NCI-H1930 (cell line): ENCODE measurements at places on chromosomes 16 and 17.

DNA sequence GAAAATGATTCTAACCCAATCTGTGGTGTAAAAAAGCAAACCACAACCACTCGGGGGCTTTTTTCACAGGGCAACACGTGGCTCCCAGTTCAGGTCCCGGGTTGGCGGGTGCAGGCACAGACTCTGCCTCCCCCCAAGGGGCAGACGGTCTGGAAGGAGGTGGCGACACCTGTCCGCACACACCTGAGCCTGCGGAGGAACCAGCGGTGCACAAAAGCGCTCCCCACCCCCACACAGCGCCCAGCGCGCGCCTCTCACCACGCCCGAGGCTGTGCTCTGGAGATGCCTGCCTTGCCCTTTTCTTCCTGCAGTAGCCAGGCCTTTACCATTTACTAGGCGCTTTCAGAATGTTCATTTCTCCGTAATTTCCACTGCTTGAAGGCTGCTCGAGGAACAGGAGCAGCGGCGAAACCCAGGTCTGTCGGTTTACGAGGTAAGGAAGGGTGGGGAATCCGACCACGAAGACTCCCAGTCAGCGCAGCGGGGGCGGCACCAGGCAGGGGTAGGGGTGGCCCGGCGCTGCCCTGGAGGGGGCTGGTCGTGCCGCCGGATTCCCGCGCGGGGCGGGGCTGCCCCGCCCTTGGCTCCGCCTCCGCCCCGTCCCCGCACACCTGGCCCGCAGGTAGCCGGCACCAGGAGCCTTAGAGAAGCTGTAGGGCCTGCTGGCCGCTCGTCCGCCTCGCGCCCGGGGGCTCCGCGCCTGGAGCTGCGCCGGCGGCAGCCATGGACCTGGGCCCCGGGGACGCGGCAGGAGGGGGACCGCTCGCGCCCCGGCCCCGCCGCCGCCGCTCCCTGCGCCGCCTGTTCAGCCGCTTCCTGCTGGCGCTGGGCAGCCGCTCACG is at the start of gene USP43:
TSS of gene USP43 (plus strand) at position 608 of the 842 bp plus-strand sequence. CDS start at position 724, 116 bp downstream.
- peak; percentile 44 for DNase-seq

- no peak for DNase-seq
Observed at GRCh38 chr17:48012654-48013053, 24.9 kb downstream of the COPZ2 start.

DNA sequence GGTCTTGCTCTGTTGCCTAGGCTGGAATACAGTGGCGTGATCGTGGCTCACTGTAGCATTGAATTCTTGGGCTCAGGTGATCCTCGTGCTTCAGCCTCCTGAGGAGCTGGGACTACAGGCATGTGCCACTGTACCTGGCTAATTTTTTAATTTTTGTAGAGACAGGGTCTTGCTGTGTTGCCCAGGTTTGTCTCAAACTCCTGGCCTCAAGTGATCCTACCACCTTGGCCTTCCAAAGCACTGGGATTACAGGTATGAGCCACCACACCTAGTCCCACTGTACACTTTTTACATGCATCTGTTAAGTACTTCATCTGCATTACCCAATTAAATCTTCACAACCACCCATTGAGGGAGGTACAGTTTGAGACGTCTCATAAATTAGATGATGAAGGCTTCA is 12.4 kb downstream of the TNRC6A start:
- no peak for DNase-seq

- no peak for DNase-seq
Observed at GRCh38 chr17:43482103-43483012, 1.4 kb upstream of the DHX8 start.

GRCh38 chr17:63786971-63787711 is 13.2 kb downstream of the DDX42 start:
- DNase-seq = no peak

- no peak for DNase-seq
Observed at GRCh38 chr16:11679250-11679649, 11.0 kb downstream of the SNN start.

- no peak for DNase-seq
Observed at GRCh38 chr17:1597861-1598342, 30.7 kb downstream of the SLC43A2 start.

DNA sequence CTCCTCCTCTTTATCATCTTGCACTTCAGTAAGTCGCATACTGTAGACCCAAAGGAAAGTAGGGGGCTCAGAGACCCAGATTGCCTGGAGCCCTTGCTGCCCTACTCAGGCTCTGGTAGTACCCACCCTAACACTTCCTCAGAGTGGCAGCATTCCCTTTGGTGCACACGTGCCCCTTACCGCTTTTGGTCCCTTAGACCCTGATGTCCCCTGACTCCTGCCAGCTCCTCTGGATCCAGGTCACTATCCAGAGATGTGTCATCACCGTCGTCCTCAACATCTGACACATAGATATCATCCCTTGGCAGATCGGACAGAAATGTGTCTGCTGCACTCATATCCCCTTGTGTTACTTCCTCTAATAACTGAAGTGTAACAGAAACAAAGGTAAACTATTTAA is 5.4 kb upstream of the PSMC5 start:
- DNase-seq = no peak

GRCh38 chr16:5374184-5374583 is 276.6 kb upstream of the EEF2KMT start:
- no peak for DNase-seq

DNA sequence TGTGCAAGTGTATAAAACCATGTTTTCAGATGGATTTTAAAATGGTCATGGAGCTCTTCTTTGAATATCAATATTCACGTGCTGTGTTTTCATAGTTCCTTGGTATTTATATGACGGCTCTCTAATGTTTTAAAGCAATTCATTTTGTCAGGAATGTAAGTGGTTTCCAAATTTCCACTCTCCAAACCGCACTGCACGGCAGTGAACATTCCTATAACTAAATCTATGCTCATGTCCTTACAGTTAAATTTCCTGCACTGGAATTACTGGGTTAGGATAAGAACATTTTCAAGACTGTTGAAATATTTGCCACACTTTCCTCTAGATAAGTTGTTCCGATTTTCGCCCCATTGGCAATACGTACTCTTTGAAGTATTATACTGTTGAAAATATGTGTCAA is 398.9 kb downstream of the PMP22 start:
- DNase-seq = no peak

GRCh38 chr16:65538976-65539375 is 417.1 kb upstream of the CDH11 start:
- DNase-seq = no peak

DNA sequence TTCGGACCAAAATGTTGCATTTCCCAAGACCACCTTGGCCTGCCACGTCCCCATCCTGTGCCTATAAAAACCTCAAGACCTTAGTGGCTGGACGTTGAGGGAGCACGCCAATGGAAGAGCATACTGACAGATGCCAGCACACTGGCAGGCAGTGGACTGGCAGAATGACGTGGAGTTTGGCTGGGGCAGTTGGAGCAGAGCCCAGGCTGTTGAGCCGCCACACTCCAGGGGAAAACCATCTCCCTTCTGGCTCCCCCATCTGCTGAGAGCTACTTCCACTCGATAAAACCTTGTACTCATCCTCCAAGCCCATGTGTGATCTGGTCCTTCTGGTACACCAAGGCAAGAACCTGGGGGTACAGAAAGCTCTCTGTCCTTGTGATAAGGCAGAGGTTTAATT is 494.1 kb downstream of the CDH11 start:
- DNase-seq = no peak

DNA sequence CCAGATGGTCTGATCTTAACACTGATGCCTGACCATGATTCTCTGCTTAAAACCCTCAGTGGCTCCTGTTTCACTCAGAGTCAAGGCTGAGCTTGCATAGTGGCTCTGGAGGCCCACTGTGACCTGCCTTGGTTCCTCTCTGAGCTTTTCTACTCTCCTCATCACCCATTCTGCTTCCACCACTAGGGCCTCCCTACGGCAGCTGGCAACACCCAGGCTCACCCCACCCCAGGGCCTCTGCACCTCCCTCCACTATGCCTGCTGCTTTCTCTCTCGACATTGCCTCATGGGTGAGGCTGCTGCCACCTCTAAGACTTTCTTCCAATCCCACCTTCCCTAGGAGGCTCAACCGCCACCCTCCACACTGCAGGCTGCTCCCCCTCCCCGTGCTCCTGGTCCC is 127.6 kb downstream of the IRX3 start:
- no peak for DNase-seq

DNA sequence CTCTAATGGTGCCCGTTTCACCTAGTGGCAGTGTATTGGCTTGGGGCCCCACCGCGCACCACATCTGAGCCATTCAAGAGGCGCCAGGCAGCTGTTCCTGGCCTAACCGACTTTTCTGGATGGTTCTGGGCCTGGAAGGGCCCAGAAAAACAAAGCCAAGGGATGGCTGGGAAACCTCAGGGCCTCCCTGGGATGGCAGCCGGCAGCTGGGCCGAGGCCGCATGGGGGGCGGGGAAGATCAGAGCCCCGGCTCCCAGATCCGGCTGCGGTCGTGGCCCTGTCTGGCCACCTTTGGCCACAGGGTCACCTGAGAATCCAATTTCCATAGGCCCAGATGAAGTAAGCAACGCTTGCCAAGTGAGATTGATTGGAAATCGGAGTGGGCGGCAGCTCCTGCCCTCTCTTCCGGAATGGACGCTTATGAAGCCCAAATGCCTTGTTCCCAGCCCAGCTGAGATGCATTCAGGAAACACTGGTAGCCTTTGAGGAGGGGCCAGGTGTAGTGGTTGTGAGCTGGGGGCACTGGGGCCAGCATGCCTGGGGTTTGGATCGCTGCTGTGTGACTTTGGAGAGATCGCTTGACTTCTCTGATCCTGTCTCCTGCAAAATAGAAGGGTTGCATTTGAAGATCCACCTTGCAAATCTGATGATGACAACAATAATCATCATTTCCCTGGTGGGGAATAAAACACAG is 163.8 kb upstream of the GSE1 start:
- DNase-seq = no peak

DNA sequence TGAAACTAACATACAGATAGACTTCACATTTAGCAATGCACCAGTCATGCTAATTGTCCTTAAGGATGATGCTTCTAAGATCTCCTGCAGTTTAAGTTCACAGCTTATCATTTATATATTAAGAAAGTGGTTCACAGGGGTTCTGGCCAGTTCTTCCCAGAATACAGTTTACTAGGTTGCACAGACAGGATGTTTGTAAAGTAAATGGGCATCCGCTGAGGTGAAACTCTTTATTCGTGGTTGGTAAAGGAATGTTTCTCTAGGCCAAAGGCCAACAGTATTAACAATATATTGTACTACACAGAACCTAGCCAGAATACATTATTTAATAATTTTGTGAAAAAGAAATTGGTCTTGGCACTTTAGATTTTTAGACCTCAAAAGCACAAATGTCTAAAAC is 1427.3 kb downstream of the CDH8 start:
- no peak for DNase-seq

GRCh38 chr17:72104863-72105234 is 16.0 kb upstream of the SOX9 start:
- DNase-seq = no peak

DNA sequence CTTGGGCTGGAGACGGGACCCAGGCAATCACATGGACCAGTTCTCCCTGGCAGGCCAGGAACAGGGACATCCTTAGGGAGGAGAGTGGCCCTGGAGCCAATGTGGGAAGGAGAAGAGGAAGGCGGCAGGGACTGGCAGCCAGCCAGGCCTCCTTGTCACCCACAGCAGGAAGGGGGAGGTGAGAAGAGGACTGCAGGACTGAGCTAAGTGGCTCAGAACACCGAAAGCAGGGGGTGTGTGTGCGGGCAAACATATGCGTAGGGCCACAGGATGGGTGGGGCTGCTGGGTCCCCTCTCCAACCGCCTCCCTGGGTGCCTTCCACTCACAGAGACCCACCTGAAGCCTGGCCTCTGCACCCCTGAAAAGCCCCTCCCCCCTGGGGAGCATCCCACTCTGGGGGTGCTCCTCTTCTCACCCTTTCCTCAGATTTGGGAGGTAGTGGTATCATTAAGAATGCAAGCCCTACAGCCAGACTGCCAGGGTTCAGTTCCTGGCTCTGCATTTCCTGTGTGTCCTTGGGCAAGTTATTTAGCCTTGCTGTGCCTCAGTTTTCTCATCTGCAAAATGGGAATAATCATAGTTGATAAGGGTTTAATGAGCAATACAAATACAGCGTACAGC is 8.1 kb downstream of the PNMT start:
- DNase-seq = no peak

- no peak for DNase-seq
Observed at GRCh38 chr17:19646788-19647696, 1.5 kb upstream of the ALDH3A2 start.

GRCh38 chr16:58024486-58025350 is 836 bp upstream of the MMP15 start:
- DNase-seq = no peak
